ENCODE measurements at places on chromosomes 16 and 17. TPM values are rescaled to one million over a fixed set of nuclear protein-coding genes. Genes with fewer than 3 reads are reported as not detected.

Gene KLHL10
- 0.50 TPM for total RNA-seq

Gene SETD6
- 17.3 TPM for total RNA-seq

Gene FKBP10
- 27.4 TPM for total RNA-seq

Gene MYH2
- 0.06 TPM for total RNA-seq

Gene ZNF594
- 8.7 TPM for total RNA-seq

Gene CLEC3A
- not detected for total RNA-seq

Gene TBC1D3I
- 1.1 TPM for total RNA-seq

Gene HDAC5
- total RNA-seq = 59.2 TPM

Gene LDHD
- total RNA-seq = 13.2 TPM

Gene HBA1
- 217 TPM for total RNA-seq

Gene POLR3K
- total RNA-seq = 12.1 TPM

Gene GDPD1
- total RNA-seq = 5.3 TPM

Gene FCSK
- 23.8 TPM for total RNA-seq

Gene BIRC5
- 1.8 TPM for total RNA-seq

Gene SLC12A3
- not detected for total RNA-seq

Gene CLEC18B
- 1.2 TPM for total RNA-seq

Gene KCNJ18
- total RNA-seq = not detected

Gene TBKBP1
- 8.3 TPM for total RNA-seq

Gene FAM171A2
- 1.2 TPM for total RNA-seq

Gene THAP11
- 26.1 TPM for total RNA-seq

Gene ACSM2A
- total RNA-seq = not detected

Gene STH
- total RNA-seq = not detected

Gene SLFN14
- total RNA-seq = 0.59 TPM

Gene RHBDF2
- total RNA-seq = 47.8 TPM

Gene DPEP3
- total RNA-seq = 0.18 TPM

Gene MYLK3
- total RNA-seq = 2.0 TPM

Gene GPR142
- not detected for total RNA-seq

Gene LYZL6
- total RNA-seq = not detected

Gene BCL6B
- 13.4 TPM for total RNA-seq

Gene SYNRG
- 39.7 TPM for total RNA-seq

Gene PRAC1
- total RNA-seq = not detected
